ENCODE measurements at places on chromosomes 5 and 9.

DNA sequence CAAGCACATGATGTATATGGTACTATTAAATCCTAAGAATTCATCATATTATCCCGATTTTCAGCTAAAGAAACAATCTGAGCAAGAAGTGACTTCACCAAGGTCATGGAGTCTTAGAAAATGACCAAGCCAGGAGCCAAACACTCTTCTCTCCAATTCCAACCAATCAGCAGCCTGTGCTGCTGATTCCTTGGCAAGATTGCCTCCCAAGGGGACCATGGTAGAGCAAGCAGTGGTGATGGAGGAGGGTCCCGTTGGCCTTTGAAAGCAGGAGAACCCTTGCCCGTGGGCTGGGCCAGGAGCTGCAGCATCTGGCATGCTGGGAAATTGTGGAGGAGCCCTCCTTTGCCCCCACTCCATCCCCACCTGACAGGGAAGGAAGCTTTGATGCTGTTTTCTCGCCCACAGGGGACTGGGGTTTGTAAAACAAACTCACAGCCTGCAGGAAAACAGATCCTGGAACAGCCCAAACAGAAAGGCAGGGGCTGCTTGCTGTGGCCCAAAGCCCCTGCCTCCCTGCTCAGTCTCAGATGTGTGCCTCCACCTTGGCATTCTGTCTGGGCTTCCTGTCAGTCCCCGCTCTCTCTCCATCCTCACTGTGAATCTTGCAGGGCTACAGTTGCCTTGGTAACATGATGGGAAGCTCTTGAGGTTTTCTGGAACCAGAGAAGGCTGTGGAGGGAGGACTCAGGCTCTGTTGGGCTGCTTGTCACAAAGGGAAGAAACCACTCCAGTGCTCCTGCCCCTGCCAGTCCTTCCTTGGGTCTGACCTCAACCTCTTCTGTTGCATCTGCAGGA, 70.8 kb upstream of the HSPA9 start:
- no peak for DNase-seq

- no peak for DNase-seq
Observed at GRCh38 chr9:80158131-80158530, 586.4 kb downstream of the TLE4 start.

GRCh38 chr5:16685069-16685468, 68.3 kb upstream of the RETREG1 start:
- DNase-seq, result no peak

DNA sequence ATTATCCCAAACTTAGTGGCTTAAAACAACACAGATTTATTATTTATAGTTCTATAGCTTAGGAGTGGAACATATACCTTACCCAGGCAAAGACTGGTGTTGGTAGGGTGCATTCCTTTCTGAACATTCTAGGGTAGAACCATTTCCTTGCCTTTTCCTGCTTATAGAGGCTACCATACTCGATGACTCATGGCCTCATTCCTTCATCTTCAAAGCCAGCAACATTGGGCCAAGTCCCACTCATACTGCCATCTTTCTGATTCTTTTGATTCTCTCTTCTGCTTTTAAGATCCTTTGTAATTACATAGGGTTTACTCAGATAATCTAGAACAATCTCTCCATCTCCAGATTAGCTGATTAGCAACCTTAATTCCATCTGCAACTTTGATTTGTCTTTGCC, 452.7 kb upstream of the KLF4 start:
- no peak for DNase-seq

GRCh38 chr5:10695055-10695649, 65.9 kb downstream of the DAP start:
- DNase-seq, result no peak

GRCh38 chr5:56419667-56420066, 186.5 kb upstream of the ANKRD55 start:
- no peak for DNase-seq

DNA sequence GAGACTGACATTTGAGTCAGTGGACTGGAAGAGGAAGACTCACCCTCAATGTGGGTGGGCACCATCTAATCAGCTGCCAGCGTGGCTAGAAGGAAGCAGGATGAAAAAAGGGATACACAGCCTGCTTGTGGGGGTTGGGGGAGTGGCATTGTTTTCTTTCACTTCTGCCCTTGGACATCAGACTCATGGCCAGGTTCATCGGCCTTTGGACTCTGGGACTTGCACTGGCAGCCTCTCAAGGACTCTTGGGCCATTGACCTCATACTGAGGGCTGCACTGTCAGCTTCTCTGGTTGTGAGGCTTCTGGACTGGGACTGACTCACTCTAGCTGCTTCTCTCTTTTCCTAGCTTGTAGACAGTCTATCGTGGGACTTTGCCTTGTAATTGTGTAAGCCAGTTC, 374.9 kb downstream of the TLE1 start:
- DNase-seq, result no peak

GRCh38 chr5:137231540-137231939, 267.6 kb downstream of the SPOCK1 start:
- DNase-seq, result no peak

DNA sequence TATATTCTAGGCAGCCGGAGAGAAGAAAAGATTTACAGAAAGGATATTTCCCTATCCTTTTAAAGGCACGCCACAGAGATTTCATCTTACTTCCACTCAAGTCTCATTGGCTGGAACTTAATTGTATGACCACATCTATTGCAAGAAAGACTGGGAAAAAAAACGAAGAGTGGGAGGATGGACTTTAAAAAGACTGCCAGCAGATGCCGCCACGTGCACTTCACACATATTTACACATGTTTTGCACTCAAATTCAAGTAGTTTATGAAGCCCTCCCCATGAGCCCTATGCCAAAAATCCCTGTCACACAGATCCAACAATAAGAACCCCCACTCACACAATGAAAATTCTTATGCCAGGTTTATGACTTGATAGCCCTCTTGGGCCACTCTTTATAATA, 138.5 kb upstream of the TYRP1 start:
- no peak for DNase-seq

- no peak for DNase-seq
Observed at GRCh38 chr5:137252512-137252911, 246.6 kb downstream of the SPOCK1 start.

DNA sequence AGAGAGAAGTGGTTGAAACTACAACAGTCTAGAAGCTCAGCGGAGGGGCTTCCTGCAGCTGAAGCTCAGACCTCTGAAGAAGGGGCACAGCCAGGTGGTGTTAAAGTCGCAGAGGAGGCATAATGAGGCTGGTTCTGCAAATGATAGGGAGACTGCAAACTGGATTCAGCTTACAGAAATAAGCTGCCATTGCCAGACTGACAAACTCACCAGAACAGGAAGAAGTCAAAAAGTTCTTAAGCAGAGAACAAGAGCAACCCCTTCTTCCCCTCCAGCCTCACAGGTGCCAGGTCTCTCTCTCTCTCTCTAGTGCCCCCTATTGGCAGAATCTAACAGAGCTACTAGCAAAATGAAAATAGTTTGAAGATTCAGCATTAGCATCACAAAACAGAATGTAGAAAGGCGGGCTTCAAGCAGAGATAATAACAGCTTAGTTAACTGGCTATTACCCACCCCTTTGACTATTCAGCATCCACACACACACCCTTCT, 76.7 kb downstream of the GRAMD2B start:
- DNase-seq, result no peak

DNA sequence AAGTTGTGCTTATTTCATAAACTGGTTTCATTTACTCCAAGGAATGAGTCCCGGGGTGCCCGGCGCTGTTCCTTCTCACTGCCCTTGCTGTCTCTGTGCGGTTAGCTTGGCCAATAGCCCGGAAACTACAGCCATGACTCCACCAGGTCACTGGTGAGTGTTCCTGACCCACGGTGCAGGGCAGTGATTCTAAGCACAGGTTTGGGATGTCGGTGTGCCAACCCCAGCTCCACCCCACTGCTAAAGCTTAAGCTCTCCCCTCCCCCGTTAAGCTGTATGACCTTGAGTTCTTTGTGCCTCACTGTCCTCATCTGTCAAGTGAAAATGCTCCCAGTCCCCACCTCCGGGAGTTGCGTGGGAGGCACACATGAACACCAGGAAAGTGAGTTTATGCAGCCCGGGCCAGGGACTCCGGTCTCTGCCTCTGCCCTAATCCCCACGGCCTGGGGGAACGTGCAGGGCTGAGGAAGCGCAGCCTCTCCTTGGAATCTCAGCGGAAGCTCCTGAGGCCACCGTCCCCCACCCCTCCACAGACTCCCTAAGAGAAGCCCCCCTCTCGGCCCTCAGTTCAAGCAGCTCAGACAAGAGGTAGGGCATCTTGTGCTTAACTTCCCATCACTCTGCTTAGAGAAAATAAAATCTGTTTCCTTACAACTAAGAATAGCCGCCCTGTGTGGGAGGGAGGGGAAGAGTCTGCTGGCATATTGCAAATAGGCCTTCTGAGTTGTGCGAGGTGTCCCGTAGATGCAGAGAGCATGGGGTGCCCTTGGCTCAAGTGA, 92.0 kb upstream of the RAI14 start:
- no peak for DNase-seq

DNA sequence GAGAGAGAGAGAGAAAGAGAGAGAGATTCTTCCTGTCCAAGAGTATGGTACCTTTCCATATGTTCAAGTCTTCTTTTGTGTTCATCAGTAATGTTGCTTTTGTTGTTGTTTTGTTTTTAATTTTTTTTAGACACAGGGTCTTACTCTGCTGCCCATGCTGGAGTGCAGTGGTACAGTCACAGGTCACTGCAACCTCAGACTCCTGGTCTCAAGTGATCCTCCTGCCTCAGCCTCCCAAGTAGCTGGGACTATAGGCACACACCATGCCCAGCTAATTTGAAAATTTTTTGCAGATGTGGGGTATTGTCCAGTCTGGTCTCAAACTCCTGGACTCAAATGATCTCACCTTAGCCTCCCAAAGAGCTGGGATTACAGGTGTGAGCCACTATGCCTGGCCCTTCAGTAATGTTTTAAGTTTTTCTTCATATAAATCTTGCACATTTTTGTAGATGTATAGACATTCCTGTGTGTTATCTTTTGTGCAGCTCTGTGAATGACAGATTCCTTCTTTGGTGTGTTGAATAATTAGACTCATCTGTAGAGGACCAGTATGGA, 36.3 kb downstream of the ZNF483 start:
- no peak for DNase-seq

DNA sequence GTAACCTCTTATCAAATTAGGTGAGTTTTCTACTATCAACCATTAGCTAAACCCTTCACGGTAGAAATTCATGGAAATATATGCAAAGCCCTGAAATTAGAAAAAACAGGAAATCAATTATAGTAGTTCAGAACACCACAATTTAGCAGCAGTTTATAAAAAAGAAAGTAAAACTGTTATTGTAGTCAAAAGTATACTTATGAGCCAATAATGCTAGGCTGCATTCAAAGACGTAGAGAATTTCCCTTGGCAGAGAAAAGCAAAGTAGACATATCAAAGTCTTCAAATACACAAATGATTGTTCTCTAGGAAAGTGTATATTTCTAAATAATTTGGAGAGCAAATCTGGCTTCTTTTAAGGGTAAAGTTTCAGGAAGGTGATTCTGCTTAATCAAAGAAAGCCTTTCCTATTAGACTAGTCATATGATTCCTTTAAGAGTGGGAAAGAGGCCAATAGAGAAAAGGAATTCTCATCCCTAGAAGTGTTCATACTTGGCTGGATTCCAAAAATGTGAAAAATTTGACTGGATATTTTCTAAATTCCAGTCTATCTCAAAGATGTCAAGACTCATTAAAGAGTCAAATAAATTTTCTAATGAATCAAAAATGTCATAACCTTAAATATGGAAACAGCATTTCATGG, 185.5 kb downstream of the SMC2 start:
- DNase-seq, result no peak

DNA sequence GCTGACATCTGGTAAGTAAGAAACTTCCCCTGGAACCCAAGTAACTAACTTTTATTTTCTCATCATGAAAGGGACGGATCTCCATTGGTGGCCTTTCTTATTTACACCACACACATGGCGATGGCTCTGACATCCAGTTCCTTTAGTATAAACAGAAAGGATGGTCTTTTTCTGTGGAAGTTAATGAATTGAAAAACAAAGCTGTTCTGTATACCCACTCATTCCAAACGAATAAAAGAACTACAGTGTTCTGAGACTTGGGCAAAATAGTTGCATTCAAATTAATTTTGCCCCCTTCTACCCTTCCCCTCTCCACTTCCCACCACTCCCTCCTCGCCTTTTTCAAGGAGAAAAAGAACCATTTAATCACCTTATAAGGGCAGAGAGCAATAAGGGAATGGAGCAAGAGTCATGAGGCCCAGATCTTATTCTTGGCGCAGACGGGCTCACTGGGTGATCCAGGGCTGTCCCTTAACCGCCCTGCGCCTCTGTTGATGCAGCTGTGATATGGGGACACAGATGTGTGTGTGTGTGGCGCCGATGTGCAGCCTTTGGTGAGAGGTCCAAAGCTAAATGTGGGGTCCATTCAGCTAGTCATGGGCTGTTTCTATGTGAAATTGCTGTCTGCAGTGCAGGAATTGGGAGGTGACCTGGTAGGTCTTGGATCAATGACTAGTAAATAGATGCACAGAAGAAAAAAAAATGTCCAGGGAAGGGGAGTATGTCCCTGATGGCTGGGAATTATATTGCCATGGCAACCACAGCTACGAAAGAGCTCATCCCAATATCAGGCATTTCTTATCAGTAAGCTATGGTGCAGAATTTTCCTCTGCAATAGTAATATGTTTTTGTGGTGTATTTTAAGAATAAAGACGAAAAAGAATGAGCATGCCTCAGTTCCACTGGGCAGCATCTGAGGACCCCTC, 141.5 kb upstream of the ERCC6L2 start:
- DNase-seq, result no peak

- no peak for DNase-seq
Observed at GRCh38 chr5:180632768-180633167, 16.6 kb downstream of the FLT4 start.

GRCh38 chr5:178320281-178320855, 87.8 kb upstream of the PHYKPL start:
- DNase-seq, result no peak

DNA sequence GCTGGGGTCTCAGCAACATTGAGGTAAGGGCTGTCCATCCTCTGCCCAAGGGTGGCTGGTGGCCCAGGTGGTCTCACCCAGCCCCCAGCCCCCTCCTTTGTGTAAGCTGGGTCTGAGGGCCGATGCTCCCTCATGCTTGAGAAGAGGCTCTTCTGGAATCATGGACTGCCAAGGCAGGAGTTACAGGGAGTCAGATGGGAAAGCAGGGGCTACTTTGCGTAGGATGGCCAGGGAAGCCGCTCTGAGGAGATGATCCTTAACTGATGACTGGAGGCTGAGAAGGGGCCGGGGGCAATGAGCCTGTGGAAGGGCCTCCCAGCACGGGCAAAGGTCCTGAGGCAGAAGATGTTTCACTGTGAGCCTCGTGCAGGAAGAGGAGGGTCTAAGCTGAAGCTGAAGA, 23.7 kb downstream of the NKX2-5 start:
- DNase-seq, result no peak

DNA sequence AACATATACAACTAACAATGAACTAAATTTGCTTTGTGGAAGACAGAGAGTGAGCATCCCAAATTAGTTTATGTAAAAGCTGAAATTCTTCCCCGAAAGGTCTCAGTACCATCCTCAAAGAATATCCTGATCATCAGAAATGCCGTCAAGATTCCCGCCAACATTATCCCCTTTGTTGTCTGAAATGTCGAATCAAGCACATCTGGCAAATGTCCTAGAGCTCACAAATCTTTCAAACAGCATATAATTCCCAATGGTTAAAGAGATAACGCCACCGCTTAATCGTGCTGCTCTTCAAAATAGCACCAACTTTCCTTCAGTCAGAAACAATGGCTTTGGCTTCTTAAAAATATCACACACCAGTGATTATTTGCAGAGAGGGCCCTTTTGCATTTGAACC, 23.8 kb downstream of the MORN5 start:
- DNase-seq, result no peak

Data from stimulated activated CD8-positive, alpha-beta memory T cell treated with anti-CD3 and anti-CD28 coated beads, Interleukin-7, amount 100 ng/mL, for 1 hour (primary cell).